ENCODE measurements at places on chromosomes 7 and 10.

- DNase-seq: no peak
Observed at GRCh38 chr7:22565315-22565811, 65.4 kb upstream of the STEAP1B start.

GRCh38 chr10:1544209-1544673 is 193.1 kb downstream of the ADARB2 start:
- no peak for DNase-seq

GRCh38 chr10:132827861-132828539 is 42.1 kb upstream of the NKX6-2 start:
- no peak for DNase-seq

- no peak for DNase-seq
Observed at GRCh38 chr10:108254089-108254488, 1089.6 kb upstream of the SORCS1 start.

DNA sequence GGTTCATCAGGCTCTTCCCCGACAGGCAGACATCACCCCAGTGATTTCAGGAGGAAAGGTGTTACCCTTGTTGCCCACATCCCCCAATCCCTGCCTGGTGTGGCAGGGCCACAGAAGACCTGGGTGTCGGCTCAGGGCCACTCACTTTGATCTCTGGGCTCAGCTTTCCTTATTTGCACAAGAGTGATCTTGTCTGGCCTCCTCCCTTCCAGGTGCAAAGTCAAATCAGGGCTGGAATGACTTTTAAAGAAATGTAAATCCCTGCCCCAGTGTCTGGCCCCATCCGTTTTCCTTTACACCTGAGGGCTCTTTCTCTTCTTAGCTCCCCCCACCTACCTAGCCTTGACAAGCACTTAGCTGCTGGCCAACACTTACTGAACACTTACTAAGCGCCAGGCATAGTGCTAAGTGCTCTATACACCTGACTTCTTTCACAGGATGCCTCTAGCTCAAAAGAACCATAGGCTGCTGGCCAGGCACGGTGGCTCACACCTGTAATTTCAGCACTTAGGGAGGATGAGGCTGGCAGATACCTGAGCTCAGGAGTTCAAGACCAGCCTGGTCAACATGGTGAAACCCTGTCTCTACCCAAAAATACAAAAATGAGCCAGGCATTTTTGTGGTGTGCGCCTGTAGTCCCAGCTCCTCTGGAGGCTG is 979 bp upstream of the NODAL start:
- DNase-seq: no peak

DNA sequence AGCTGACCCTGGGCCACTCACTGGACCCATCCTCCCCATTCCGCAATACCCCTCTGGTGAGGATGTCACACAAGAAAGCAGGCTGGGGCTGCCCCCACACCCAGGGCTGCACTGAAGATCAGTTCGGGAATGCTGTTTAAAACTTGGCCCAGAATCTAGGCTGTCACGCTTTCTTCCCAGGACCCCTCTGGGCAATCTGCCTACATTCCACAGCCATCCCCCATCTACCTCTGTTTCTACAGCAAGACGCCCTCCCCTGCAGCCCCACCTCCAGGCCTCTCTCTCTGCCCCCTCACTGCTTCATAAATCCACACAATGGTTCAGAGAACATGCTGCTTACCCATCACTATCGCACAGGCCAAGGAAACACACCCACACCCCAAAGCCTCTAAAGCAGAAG is 36.1 kb downstream of the XPNPEP1 start:
- no peak for DNase-seq

DNA sequence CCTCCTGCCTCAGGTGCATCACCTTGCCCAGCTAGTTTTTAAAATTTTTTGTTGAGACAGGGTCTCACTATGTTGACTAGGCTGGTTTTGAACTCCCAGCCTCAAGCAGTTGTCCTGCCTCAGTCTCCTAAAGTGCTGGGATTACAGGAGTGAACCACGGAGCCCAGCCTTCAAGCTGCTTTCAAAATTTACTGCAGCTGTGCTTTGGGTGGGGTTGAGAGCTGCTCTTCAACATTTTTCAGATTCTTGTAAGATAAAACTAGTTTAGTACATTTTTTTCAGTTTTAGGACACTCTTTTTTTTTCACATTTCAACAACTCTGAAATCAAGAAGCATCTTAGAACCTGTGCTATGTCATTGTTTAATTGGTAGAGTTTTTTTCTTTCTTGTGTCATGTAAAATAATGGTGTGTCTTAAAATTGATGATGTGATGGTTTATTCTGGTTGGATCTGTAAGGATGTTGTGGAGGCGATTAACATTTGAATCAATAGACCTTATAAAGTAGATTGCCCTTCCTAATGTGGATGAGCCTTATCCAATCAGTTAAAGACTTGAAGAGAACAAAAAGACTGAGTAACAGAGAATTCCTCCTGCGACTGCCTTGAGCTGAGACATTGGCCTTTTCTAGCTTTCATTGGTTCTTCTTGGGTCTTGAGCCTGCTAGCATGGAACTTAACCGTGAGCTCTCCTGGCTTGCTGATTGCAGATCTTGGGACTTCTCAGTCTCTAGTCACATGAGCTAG is 13.5 kb downstream of the PLEKHA8 start:
- DNase-seq: no peak

GRCh38 chr7:29224726-29225125 is 30.2 kb downstream of the CHN2 start:
- no peak for DNase-seq

DNA sequence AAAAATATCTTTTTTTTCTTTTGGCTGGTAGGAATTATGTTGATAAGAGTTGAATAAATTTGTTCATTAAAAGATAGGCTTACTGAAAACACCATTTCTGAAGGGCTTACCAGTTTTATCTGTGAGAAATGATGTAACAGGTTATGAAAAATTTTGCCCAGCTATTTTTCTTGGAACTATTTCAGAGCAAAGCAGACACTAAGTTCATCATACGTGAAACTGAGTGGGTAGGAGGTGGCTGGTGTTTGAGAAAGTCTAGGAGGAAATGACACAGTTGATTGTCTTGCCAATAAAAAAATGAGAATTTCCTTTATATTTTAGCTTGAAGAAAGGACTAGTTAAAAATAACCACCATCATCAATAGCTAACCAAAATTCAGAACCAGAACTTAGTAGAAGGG is 6.2 kb upstream of the MRC1 start:
- DNase-seq: no peak

- DNase-seq: no peak
Observed at GRCh38 chr7:4638781-4639575, 43.1 kb upstream of the FOXK1 start.

GRCh38 chr10:47276576-47277351 is 23.2 kb upstream of the GDF10 start:
- DNase-seq: no peak

DNA sequence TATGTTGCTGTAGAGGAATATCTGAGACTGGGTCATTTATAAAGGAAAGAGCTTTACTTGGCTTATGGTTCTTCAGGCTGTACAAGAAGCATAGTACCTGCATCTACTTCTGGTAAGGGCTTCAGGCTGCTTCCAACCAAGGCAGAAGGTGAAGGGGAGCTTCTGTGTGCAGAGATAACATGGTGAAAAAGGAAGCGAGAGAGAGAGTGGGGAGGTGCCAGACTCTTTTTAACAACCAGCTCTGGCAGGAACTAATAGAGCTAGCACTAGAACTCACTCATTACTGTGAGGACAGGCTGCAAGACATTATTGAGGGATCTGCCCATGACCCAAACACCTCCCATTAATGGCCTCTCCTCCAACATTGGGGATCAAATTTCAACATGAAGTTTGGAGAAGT is 94.5 kb downstream of the KIF20B start:
- DNase-seq: no peak

DNA sequence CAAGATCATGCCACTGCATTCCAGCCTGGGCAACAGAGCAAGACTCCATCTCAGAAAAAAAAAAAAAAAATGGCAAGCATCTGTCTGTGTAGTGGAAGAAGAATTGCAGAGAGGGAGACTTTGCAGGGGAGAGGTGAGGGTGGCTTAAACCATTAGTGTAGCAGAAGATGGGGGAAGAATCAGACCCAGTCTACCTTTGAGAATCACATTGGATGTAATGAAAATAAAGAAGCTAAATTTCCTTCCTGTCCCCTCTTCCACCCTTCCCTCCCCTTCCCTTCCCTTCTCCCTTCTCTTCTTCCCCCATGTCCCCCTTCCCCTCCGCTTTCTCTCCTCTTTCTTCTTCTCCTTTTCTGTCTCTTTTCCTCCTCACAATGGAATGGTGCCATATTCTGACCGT is 180.8 kb upstream of the SVIL start:
- no peak for DNase-seq

DNA sequence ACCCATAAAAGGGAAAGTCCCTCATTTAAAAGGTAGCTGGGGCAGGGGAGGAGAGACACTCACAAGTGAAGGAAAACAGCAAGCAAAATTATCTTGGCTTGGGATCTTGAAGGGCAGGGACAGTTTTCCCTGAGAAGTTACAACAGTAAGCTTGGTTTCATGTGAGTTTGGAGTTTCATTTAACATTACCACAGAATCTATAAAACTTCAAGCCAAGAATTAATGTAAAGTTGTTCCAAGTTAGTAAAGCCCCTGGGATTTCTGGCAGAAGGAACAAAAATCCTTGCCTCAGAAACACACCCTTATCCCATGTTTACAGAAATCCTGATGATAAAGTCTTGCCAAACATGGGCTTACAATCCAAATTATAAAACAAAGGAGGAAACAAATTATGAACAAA is 19.2 kb downstream of the CRPPA start:
- no peak for DNase-seq

DNA sequence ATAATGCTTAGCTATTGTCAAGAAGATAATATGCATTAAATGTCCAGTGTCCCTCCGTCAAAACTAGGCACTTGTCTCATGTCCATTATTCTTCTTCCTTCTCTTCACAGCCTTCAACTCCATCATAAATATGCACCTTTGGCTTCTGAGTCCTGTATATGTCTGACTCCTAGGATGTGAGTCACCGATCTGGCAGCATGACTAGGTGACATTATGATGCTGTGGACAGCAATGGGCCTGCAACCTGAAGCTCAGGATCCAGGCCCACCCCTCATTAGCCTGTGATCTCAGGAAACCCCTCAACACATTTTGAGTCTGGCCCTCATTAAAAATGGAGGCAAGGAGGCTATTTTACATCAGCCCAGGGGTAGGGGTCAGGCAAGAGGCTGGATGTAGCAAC is 362.5 kb upstream of the ZMIZ1 start:
- DNase-seq: no peak

GRCh38 chr7:140238778-140239652 is 62.2 kb upstream of the KDM7A start:
- DNase-seq: no peak

GRCh38 chr10:66784770-66785169 is 141.1 kb upstream of the LRRTM3 start:
- no peak for DNase-seq

DNA sequence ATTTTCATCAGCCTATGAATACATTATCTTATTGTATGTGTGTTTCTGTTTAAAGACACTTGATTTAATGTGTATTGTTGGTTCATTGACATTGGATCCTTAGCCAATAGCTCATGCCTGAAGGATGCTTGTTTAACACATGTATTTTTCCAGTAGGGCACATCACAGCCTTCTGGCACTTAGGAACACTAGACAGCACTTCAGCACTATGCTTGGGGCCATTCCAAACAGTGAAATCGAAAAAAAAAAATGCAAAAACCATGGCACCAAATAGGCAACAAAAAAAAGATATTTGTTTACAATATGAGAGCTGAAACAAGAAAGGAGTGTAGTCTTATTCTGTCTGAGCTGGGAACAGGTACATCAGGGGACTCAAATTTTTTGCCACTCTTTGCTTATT is 262.8 kb downstream of the SLC25A13 start:
- no peak for DNase-seq

- no peak for DNase-seq
Observed at GRCh38 chr7:130560972-130561371, 69.1 kb downstream of the MEST start.

- no peak for DNase-seq
Observed at GRCh38 chr7:133394369-133394768, 141.5 kb downstream of the EXOC4 start.

- no peak for DNase-seq
Observed at GRCh38 chr7:116582806-116583444, 58.1 kb downstream of the CAV1 start.

GRCh38 chr7:135672560-135673359 is 10.4 kb downstream of the STMP1 start:
- no peak for DNase-seq

DNA sequence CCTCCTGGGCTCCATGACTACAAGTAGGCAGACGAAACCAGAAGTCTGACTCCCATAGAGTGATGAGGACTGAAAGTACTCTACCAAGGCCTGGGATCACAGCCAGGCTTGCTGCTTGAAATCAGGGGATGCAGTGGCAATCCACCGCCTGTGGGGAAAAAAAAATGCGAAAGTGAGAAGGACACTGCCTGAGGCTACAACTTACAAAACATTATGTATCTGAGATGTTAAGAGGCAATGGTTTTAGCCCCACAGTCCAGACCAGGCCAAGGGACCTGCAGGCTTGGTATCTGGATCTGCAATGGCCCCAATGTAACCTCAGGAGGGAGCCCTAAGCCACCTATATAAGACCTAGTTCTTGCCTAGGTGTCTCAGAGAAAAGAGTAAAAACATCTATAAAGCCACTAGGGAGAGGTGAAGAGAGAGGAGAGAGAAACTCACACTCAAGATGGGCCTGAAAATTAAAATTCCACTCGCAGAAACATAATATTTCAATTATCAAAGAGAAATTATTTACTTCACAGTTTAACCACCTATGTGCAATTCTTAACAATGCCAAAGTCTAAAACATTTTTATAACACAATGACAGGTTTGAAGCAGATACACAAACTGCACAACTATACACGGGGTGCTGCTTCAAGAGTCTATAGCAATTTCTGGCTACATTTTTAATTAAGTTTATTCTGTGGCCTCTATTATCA is 13.9 kb downstream of the DNAJC1 start:
- no peak for DNase-seq

- no peak for DNase-seq
Observed at GRCh38 chr7:114740941-114741340, 181.0 kb upstream of the MDFIC start.

DNA sequence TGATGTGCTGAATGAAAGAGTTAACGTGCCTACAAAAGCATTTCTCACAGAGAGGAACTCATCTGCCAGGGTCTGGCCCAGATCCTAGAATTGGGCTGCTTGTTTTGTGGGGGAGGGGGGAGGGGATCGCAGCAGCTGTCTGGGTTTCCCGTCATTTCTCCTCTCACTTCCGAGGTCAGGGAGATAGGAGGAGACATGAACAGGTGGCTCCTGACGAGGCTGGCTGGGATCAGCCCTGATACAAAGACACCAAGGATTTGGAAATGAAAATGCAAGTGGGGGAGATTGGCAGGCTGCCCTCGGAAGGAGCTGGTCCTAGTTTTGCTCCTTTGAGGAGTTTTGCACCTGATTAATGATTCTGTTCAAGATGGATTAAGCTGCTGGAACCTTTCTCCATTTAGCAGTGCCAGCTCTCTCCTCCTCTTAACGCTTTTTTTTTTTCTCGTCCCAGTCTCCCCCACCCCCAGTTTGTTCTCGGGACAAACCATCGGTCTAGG is 86.8 kb upstream of the KMT2C start:
- no peak for DNase-seq

Measured in stimulated activated CD4-positive, alpha-beta T cell treated with anti-CD3 and anti-CD28 coated beads, Interleukin-1b, Interleukin-23, amount 100 ng/mL, for 1 hour (primary cell).